ENCODE measurements at places on chromosomes 13 and 19.
A peak's percentile ranks its signal among the peaks of the same experiment; 100 is the strongest.

DNA sequence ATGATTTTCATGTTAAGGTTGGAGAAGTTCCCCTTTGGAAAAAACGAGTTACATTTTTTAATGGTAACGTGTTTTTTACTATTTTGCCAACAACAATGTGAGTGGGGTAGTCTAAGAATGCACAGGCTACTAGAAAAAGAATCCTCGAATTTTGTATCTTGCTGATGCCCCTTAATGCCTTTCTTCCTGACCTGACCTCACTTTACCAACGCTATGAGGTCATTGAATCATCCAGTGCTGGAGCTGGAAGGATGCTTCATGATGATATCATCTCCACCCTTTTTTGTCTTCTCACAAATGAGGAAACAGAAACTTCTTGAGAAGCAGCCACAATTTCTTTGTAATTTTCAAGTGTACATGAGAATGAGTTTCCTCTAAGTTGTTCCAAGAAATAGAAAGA, 8.2 kb upstream of the UBL3 start:
- no peak for DNase-seq

- DNase-seq: no peak
Measured at GRCh38 chr19:53707278-53707677, 75.5 kb downstream of the DPRX start.

DNA sequence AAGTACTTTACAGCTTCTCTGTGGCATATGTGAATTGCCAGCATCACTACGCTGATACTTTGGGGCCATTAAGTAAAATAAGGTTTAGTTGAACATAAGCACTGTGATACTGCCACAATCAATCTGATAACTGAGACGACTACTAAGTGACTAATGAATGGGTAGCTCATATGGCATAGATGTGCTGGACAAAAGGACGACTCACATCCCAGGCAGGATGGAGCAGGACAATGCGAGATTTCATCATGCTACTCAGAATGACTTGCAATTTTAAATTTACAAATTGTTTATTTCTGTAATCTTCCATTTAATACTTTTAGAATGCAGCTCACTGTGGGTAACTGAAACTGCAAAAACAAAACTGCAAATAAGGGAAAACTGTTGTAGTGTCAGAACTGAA, 13.6 kb downstream of the CCDC122 start:
- no peak for DNase-seq

DNA sequence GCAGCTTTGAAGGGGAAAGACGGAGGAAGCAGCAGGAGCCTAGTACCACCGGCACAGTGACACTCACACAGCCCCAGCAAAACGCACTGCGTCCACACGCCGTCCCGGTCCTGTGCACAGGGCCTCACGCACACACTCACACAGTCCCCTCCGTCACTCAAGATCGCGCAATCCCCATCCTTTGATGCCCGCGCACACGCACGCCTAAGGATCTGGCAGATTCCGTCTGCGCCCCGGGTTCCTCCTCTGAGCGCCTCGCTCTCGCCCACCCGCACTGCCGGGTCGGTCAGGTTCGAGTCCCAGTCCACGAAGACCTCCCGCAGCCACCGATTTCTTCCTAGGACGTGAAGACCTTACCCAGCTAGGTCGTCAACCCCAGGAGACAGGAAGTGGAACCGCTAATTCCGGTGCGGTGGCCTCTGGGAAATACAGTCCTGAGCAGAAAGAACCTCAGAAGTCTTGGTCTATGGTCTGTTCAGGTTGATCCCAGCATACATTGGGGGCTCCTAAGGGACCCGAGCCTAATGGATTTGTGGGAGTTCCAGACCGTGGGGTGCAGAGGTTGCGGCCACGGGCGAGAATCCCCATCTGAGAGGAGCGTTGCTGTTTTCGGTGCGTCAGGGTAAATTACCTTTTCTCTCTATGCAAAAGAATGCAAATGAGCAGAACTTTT, at the start of gene ZNF780B:
Gene ZNF780B, minus strand, starts transcription at position 400 of the 673 bp plus-strand sequence. CDS start 5,899 bp downstream, outside the sequence.
- peak; percentile 83 for DNase-seq
